Uterus (tissue), 4 donors: ENCODE measurements at places on chromosomes 12 and 14.

DNA sequence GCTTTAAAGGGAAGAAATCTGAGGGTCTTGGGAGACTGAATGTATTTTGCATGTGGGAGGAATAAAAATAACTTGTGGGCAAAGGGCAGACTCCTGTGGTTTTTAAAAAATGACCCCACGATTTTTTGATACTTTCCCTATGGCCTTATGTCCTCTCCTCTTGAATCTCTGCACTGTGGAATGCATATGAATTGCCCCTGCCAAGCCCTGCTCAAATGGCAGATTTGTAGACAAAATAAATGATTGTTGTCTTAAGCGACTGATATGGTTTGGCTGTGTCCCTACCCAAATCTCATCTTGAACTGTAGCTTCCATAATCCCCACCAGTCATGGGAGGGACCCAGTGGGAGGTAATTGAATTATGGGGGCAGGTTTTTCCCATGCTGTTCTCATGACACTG, 223.8 kb downstream of the DACT1 start:
- no peak overlapping the region for H3K27ac ChIP-seq
- no peaks in the 10 kb centered on the region for H3K4me1 ChIP-seq
- DNase-seq, result no peak
- no peaks in the 10 kb centered on the region for H3K36me3 ChIP-seq

GRCh38 chr14:58746261-58746660, 108.5 kb downstream of the DACT1 start:
- no peak for DNase-seq
- H3K27me3 ChIP-seq, result no peaks in the 10 kb centered on the region
- peak overlapping the region; percentile 58 for H3K27ac ChIP-seq
- H3K4me1 ChIP-seq, result no peaks in the 10 kb centered on the region

DNA sequence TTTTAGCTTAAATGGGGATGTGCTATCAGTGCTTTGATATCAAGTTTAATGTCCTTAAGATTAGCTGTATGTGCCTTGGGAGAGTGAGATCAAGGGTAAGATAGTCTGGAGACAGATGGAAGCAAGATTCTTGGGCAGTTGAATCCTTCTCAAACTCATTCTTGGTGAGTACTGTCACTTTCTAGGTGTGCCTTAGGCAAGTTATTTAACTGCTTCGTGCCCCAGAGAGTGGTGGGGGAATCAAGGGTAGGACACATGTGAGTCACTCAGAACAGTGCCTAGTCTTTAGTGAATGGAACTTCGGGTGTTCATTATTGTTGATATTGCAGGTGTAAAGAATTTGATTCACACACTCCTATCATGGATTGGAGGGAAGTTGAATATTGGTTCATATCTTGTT, 803.7 kb downstream of the DIO2 start:
- no peak overlapping the region for H3K4me3 ChIP-seq
- no peaks in the 10 kb centered on the region for H3K27me3 ChIP-seq
- no peak overlapping the region for H3K27ac ChIP-seq
- DNase-seq, result no peak
- no peaks in the 10 kb centered on the region for H3K36me3 ChIP-seq
- no peaks in the 10 kb centered on the region for H3K4me1 ChIP-seq

DNA sequence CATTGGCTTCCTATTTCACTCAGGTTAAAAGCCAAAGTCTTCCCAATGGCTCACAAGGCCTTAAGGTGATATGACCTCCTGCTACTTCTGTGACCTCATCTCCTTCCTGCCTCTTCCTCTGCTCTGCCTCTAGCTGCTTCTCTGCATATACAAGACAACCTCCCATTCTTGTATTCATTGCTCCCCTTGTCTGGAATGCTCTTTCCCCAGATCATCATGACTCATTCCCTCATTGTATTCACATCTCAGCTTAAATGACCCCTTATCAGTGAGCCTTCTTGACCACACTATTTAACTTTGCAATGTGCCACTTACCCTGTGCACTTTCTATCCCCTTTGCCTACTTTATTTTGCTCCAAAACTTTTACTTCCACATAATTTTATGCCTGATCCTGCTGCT, 90.2 kb downstream of the PPP1R12A start:
- H3K27me3 ChIP-seq, result no peaks in the 10 kb centered on the region
- DNase-seq, result no peak
- H3K27ac ChIP-seq, result no peak overlapping the region
- no peaks in the 10 kb centered on the region for H3K36me3 ChIP-seq
- peaks cover 6% of the 10 kb centered on the region for H3K4me1 ChIP-seq

GRCh38 chr14:89794096-89794495, 160.4 kb downstream of the EFCAB11 start:
- peak; percentile 37 for DNase-seq
- H3K27ac ChIP-seq, result no peak overlapping the region
- no peaks in the 10 kb centered on the region for H3K4me1 ChIP-seq
- H3K36me3 ChIP-seq, result no peaks in the 10 kb centered on the region

- no peaks in the 10 kb centered on the region for H3K27me3 ChIP-seq
- H3K36me3 ChIP-seq, result no peaks in the 10 kb centered on the region
- H3K4me3 ChIP-seq, result no peak overlapping the region
- H3K27ac ChIP-seq, result no peak overlapping the region
- no peak for DNase-seq
Observed at GRCh38 chr14:71237556-71237955, 330.3 kb downstream of the PCNX1 start.

DNA sequence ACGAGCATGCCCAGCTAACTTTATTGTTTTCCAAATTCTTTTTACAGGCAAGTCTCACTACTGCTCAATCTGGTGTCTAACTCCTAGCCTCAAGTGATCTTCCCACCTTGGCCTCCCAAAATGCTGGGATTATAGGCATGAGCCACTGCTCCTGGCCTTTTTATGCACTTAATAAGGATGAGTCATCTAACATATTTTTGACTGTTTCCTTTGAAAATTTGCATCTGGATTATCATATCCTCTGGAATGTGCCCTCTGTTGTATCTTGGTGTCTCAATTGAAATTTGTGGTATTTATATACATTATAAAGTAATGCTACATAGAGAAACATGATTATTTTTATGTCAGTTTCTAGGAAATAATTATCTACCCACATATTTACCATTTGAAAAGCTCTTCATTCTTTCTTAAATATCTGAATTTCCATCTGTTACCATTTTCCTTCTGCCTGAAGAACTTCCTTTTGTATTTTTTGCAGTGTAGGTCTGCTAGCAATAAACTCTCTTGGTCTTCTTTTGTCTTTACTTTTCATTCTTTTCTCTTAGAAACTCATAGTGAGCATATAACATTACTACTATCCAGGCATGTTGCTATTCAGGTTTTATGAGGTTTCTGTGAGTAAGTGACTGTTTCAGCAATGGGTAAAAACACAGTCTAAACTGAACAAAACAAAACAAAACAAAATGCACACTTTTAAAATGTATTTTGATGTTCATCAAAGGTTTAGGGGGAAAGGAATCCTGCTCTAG, 52.8 kb upstream of the CNOT2 start:
- H3K4me1 ChIP-seq, result no peaks in the 10 kb centered on the region
- no peaks in the 10 kb centered on the region for H3K36me3 ChIP-seq
- no peak overlapping the region for H3K27ac ChIP-seq
- no peaks in the 10 kb centered on the region for H3K27me3 ChIP-seq
- no peak overlapping the region for H3K4me3 ChIP-seq
- DNase-seq, result no peak

DNA sequence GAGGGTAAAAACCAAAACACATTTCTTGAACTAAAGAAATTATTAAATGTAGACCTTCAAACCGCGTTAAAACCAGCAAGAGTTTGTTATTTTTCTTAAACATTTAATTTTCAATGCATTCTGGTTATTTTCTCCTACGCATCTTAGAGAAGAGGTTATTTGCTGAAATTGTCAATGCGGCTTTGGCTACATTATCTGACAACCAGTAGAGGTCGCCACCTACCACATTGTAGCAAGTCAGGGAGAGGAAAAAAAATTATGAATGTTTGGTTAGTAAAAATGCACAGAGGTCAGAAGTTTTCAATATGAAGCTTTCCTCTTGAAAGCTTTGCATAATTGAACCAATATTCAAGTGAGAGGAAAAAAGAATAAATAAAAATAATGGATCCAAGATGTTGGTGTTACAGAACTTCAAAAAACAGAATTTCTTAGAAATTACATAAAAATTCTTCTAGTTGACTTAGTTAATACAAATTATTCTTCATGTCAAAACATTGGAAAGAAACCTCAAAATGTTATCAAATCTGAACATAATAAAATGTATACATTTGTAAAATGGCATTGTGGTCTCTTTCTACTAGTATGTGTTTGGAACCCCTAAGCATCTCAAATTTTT, 159.4 kb upstream of the TMTC2 start:
- no peaks in the 10 kb centered on the region for H3K27me3 ChIP-seq
- no peak for DNase-seq
- no peak overlapping the region for H3K27ac ChIP-seq
- H3K4me3 ChIP-seq, result no peak overlapping the region

DNA sequence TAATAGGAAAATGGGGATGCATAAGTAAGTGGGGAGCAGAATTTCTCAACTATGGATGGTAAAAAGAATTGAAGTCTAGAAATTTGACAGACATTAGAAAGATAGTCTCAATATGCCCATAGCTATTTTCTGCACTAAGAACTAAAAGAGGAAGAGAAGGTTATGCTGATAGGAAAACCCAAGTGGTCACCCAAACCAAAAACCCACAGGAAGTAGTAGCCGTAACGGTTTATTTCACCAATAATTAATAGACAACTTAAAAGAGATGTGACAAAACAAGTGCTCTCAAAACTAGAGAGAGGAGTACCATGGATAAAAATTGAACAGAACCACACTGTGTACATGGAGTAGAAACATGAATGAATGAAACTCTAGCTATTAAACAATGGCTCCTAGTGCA, 295.4 kb downstream of the FSCB start:
- no peak for DNase-seq
- no peaks in the 10 kb centered on the region for H3K4me1 ChIP-seq
- no peaks in the 10 kb centered on the region for H3K36me3 ChIP-seq
- H3K27me3 ChIP-seq, result no peaks in the 10 kb centered on the region
- no peak overlapping the region for H3K4me3 ChIP-seq

- H3K4me1 ChIP-seq, result peaks cover 4% of the 10 kb centered on the region
- H3K27me3 ChIP-seq, result no peaks in the 10 kb centered on the region
- H3K36me3 ChIP-seq, result no peaks in the 10 kb centered on the region
- no peak overlapping the region for H3K4me3 ChIP-seq
- DNase-seq, result no peak
Observed at GRCh38 chr14:100128688-100129087, 30.8 kb downstream of the DEGS2 start.

- H3K27me3 ChIP-seq, result no peaks in the 10 kb centered on the region
- no peak overlapping the region for H3K4me3 ChIP-seq
- DNase-seq, result no peak
- H3K27ac ChIP-seq, result peak overlapping the region; percentile 10
- H3K4me1 ChIP-seq, result peaks cover 52% of the 10 kb centered on the region
Observed at GRCh38 chr14:93009471-93010129, 86.7 kb downstream of the CHGA start.

DNA sequence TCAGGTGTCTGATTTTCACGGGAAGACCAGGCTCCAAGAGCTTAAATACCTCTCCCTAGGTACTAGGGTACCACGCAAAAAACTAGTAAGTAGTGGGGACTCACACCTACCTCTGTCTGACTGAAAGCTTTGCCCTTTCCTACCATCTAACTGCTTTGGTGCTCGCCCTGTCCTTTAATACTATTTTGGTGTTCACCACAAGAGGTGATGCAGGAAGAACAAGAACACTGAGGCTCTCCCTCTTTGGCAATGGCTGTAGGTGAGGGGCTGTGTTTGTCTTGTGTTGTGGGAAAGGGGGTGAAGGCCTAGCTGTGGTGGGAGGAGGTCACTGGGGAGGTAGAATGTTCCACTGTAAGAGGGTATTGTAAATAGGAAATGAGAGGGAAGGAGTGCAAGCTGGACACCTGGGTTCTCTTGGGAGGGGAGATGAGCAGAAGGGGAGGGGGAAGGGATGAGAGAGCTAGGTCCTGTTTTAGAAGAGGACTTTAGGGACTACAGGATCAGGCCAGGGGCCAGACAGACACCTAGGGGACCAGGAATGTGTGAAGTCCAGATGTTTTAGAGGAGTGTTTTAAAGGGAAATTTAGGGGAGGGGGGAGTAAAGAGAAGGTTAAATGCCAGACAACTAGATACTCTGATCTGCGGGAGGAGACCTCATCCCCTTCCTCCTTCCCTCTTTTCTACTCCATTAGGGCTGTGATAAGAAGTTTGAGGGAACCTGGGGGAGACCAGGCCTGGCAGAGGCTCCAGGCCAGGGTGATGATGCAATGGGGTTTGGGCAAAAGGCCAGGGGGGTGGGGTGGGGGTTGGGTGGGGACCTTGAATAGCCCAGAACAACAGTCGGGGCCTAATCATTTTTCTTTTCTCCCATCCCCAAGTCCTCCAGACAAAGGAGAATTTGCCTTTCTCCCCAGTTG, 2.1 kb downstream of the ITGA5 start:
- peaks cover 12% of the 10 kb centered on the region for H3K4me1 ChIP-seq
- no peaks in the 10 kb centered on the region for H3K27me3 ChIP-seq
- H3K36me3 ChIP-seq, result no peaks in the 10 kb centered on the region
- peak; percentile 56 for DNase-seq

DNA sequence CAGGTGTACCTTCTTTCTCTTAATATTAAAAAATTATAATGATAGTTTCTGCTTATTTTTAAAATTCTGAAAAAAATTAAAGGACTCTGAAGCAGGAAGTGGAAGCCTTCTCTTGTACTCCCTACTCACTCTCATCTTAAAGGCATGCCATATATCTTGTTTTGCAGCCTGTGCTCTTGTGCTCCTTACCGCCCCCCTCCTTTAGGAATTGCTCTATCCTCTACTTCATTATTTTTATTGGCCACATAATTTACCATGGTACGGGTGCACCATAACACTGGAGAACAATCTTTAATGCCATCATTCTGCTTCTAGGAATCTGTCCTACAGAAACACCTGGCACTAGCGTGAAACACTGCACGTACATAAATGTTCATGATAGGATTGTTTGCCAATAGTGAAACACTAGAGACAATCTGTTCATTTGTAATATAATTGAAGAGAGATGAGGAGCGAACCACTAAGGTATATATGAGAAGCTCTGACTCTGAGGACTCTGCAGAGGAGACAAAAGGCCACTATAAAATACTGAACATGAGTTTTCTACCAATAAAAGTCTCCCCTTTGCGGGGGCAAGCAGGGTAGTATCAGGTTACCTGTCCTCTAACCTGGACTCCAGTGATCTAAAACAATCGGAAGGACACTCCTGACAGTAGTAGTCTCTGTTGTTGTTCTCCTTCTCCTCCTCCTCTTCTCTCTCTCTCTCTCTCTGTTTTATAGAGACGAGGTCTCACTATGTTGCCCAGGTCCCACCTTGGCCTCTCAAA, 6.3 kb upstream of the NYNRIN start:
- no peaks in the 10 kb centered on the region for H3K4me1 ChIP-seq
- no peak overlapping the region for H3K4me3 ChIP-seq
- H3K36me3 ChIP-seq, result no peaks in the 10 kb centered on the region
- H3K27me3 ChIP-seq, result no peaks in the 10 kb centered on the region
- no peak overlapping the region for H3K27ac ChIP-seq

DNA sequence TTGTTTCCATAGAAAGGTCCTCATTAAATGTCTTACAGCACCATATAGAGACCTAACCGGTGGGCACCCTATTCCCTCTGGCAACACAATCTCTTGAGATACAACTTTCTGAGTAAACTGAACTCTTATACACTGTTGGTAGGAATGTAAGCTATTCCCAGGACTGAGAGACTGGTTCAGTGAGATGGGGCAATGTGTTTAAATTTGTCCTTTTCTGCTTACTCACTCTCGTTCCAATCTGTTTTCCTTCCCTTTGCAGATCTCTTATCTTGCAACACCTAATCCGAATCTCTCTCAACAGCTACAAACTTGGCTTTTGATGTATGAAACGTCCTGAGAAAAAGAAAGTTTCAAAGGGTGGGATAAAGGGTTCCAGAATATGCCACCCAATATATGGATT, 26.1 kb upstream of the ETV6 start:
- no peak overlapping the region for H3K27ac ChIP-seq
- H3K36me3 ChIP-seq, result no peaks in the 10 kb centered on the region
- no peaks in the 10 kb centered on the region for H3K4me1 ChIP-seq

- no peak overlapping the region for H3K27ac ChIP-seq
- no peaks in the 10 kb centered on the region for H3K36me3 ChIP-seq
- H3K27me3 ChIP-seq, result no peaks in the 10 kb centered on the region
- H3K4me1 ChIP-seq, result no peaks in the 10 kb centered on the region
Observed at GRCh38 chr12:64568298-64568697, 42.0 kb upstream of the RASSF3 start.
